ENCODE measurements at places on chromosomes 7 and 10.
A peak's percentile ranks its signal among the peaks of the same experiment; 100 is the strongest.

GRCh38 chr10:87880336-87880735 is 16.9 kb downstream of the PTEN start:
- DNase-seq, result no peak

GRCh38 chr10:104325436-104326435 is 12.5 kb downstream of the ITPRIP start:
- DNase-seq, result no peak

DNA sequence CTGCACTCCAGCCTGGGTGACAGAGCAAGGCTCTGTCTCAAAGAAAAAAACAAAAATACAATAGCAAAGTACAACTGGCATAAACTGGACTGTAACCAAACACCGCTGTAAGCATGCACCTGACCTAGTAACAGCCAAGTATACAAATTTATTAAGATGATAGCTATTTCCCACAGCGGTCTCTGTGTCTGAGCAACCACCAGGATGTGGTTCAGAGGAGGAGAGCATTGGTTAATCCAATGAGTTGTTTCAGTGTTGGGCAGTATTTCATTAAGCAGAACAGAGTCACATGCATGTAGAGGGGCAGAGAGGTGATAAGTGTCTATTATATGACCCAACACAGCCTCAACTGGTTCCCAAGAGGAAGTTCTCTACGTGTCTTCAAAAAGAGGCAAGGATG is 4.0 kb downstream of the SLC16A12 start:
- DNase-seq, result no peak

- peak; percentile 70 for DNase-seq
These were observed 61.4 kb upstream of the PPP1R3C start for GRCh38 chr10:91694170-91694794.

GRCh38 chr10:48215486-48216203 is 58.9 kb downstream of the FRMPD2 start:
- peak; percentile 53 for DNase-seq

- DNase-seq, result peak; percentile 21
These were observed 124.9 kb downstream of the ELFN1 start for GRCh38 chr7:1794888-1795542.

DNA sequence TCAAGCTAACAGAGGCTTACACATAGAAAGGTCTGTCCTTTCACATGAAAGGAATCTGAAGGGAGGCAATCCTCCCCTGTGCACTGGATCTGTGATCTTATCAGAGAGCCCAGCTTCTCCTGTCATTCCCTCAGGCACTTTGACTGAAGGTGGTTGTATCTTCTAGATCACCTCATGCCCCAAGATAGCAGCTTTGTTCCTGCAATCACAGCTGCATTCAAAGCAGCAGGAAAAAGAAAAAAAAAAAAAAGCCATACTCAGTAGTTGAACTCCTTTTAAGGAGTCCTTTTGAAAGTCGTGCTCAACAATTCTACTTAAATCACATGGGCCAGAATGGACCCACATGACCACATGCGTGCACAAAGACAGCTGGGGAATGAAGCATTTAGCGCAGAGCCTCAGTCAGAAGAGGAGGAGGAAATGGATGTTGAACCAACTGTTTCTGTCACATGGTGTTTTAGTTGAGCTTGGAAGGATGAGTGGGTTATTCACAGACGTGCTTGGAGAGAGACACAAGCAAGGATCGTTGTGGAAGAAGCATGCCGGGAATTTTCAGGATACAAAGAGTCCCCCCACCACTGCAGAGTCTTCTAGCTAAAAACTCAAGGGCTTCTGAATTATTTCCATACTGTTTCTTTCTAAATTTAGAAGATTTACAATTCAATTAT is 13.0 kb upstream of the PFKP start:
- DNase-seq, result no peak

DNA sequence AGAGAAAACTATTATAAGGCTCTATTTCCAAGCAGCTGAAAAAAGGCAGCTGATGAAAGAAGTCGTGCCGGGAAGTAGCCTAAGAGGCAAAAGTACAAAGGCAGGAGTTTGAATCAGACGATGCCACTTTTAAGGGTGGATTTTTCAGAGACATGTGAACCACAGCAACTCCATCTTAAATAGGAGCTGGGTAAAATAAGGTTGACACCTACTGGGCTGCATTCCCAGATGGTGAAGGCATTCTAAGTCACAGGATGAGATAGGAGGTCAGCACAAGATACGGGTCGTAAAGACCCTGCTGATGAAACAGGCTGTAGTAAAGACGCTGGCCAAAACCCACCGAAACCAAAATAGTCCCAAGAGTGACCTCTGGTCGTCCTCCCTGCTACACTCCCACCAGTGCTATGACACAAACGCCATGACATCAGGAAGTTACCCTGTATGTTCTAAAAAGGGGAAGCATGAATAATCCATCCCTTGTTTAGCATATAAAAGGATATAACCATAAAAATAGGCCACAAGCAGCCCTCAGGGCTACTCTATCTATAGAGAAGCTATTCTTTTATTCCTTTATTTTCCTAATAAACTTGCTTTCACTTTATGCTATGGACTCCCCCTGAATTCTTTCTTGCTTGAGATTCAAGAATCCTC is 45.5 kb upstream of the PRSS1 start:
- DNase-seq, result no peak

GRCh38 chr10:77172086-77172485 is 465.5 kb downstream of the KCNMA1 start:
- no peak for DNase-seq

DNA sequence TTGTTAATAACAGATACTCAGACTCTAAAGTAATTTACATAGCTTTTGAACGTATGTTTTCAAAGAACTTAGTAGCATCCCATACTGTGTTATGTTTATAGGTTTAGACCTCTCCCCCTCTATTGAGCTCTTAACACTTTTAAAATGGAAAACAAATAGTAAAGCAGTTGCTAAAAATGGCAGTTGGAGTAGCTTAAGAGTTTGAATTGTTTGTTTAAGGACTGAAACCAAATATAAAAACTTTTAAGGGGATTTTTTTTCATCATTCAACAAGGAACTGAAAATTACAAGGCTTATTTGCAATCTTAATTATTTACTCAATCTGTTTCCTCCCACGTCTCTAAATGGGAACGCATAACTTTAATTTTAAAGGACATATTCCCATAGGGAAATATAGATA is 1.6 kb upstream of the SPAG6 start:
- no peak for DNase-seq

GRCh38 chr10:6423413-6424170 is 156.5 kb downstream of the PRKCQ start:
- no peak for DNase-seq

GRCh38 chr10:20372748-20373147 is 524.4 kb downstream of the NEBL start:
- DNase-seq, result no peak

DNA sequence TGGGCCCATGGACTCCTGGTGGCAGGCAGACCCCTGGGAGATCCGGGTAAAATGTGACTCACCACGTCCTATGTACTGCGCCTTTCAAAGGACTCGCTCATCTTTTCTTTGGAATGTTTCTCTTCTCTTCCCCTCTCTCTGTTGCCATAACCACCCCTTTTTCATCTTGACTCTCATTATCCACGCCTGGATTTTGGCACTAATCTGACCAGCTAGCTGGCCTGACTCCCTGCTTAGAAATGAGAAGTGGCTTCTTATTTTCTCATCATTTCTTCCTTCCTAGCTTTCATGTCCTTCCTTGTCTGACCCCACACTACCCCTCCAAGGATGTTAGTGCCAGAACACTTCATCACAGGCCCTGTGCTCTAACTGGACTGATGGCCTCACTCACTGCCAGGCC is 98.0 kb upstream of the FAM171A1 start:
- no peak for DNase-seq

DNA sequence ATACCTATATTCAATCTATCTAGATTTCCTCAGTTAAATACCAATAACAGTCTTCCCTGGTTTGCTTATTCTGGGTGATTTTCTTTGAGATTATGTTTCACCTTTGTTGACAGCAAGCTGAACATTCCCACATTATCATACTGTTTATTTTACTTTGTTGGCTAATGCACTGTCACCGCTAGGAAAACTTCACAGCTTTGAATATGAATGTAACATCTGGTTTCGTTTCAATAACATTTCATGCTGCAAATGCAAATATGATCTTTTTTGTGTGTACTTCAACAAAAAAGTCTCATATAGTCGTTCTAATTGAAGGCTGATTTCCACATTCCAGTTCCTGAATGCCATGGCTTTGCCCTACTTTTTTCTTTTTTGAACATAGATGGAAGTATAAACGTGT is 946.3 kb upstream of the GHITM start:
- no peak for DNase-seq

GRCh38 chr10:119101366-119102098 is 2.4 kb upstream of the DENND10 start:
- no peak for DNase-seq

GRCh38 chr10:35639728-35640401 is 2.2 kb downstream of the FZD8 start:
- peak; percentile 43 for DNase-seq

- DNase-seq, result peak; percentile 26
These were observed 106.9 kb upstream of the RHEB start for GRCh38 chr7:151626422-151627115.

DNA sequence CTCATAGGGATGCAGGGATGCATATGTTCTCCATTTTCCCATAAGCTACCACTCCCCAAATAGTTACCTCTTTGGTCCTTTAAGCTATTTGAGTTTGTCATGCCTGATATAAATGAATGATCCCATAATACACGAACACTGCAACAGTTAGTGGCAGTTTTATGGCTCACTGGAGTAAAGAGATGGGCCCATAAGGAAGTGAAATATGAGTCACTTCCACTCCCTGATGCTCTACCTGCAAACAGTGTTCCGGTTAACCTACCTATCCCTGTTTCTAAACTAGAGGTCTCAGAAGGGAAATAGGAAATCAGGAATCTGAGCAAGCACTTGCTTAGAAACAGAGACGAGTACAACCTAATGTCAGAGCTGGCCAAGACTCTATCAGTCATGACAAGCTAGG is 71.7 kb downstream of the CALD1 start:
- no peak for DNase-seq

DNA sequence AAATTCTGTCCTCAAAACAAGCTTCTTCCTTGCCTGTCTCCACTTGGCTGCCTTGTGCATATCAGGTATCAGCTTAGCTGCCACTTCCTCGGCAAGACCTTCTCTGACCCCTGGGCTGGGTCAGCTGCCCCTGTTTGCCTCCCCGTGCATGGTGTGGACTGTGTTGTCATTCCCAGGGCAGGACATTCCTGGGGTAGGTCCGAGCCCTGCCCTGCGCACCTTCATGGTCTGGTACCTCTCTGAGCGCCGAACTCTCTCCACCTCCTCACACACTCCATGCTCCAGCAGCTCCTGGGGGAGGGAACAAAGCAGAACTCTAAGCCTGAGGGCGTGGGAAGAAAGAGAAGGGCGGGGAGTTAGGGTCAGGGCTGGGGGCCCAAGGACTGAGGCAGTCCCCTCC is 3.8 kb downstream of the POLM start:
- no peak for DNase-seq

DNA sequence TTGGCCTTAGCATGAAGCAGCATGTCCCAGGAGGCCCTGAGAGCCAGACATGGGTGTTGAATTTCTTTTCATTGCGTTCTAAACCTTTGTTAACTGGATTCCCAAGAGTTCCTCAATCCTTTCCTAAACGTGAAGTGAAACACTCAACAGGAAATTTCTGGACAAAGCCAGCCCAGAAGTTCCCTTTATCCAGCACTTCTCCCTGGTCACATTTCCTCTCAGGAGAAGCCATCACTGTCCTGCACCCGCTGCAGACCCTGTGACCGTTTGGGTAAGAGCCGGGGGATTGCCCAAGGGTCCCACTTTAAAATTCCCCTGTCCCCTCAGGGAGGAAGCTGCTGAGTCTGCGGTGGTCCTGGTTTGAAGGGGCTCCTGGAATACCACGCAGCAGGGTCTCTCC is 88.0 kb upstream of the ZPBP start:
- no peak for DNase-seq

DNA sequence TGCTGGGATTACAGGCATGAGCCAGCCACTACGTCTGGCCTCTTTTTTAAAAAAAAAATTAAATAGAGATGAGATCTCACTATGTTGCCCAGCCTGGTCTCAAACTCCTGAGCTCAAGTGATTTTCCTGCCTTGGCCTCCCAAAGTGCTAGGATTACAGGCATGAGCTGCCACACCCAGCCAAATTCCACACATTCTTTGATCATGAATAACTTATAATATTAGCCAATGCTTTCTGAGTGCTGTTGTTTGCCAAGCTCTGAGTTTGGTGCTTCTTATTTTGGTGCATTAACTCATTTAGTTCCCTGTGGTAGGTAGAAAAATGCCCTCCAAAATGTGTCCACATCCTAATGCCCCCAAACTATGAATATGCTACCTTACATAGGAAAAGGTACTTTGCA is 47.2 kb upstream of the MKI67 start:
- DNase-seq, result peak; percentile 48

- no peak for DNase-seq
These were observed 312.6 kb downstream of the PLXDC2 start for GRCh38 chr10:20128811-20129210.

All from cardiac fibroblast (primary cell).